ENCODE measurements at places on chromosomes 2 and 18.

DNA sequence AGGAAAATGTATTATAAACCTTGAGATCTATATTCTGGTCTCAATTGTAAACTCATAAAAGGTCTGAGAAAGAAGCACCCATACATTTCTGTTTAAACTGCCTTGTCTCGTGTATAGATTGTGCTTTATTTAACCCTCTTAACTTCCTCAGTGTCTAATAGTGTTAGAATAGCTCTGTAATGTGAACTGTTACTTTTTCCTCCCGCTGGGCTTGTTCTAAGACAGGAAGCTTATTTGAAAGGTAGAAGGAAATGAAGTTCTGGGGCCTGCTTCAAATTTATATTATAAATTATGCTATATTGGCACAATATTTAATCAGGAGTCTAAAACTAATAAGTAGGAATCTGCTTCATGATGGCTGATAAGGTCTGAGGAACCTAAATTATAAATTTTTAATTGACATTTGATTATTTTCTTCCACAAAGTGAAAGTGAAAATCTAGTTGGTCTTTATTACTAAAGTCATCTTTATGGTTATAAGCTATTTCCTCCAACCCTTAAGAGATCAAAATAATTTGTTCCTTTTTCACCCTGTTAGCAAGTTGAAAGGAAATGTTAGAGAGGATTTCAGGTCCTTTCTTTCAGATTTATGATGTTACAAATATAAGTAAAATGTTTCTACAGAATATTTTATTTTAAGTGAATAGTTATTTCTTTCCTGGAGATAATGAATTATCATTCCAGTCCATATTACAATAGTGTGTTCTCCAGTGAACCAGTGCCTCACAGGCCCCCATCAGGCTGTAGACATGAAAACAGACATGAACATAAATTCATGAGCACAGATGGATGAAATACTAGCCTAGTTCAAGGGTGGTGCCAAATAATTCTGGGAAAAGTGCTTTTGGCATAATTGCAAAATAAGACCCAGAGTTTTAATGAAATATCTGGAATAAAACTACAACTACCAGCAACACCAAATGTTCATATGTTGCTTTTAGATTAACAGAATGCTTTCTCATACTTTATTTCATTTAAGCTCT, 7.9 kb downstream of the MFSD6 start:
- DNase-seq, result no peak

DNA sequence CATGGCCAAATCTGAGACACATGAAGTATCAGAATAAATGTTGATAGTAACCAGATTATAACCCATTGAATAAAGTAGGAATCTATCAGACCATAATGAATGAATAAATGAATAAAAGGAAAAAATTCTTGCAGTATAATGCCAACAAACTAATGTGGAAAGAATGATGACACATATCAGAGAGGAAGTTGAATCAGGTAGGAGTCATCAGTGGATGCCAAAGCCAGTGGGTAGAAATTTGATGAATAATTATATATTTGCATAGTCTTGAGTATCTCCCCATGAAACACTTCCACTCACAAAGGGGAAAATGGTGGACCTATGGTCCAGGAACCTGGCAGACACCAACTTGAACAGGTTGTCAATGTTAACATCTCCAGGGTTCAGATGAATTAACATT, 68.6 kb downstream of the GALNT3 start:
- peak; percentile 92 for DNase-seq

GRCh38 chr18:42288129-42288528, 333.1 kb downstream of the PIK3C3 start:
- no peak for DNase-seq

DNA sequence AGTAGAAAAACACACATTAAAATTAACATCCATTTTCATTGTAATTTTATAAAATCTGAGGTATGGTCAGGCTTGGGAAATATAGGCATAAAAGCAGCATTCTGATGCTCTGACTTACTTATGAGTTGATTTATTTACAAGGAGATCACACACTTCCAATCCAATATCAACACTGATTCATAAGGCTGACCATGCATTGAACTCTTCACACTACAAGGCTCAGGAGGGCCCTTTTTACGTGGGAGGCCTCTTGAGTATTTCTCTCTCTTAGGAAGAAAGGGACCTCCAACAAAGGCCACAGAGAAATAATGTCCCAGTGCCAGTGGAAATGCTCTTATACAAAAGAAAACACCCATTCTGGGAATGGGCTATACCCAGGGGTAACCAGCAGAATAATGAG, 222.8 kb downstream of the NAPG start:
- no peak for DNase-seq

- DNase-seq, result no peak
Measured at GRCh38 chr2:48195169-48195568, 288.9 kb upstream of the FBXO11 start.

DNA sequence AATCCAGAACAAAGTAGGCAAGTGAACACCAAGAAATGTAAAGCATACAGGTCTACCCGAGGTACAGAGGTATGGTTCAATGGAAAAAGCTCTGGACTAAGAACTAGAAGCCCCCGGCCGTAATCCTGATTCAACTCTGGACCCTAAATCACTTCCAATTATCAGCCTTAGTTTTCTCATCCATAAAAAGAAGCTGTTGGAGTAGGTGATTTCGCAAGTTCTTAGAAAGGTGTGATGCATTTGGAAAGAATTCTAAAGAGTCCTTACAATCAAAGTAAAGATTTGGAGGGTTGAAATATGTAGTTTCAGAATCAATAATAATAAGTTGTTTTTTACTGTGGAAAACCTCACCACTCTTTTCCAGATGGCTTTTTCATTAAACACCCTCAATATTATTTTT, 622.1 kb upstream of the ID2 start:
- DNase-seq, result no peak

- no peak for DNase-seq
Measured at GRCh38 chr18:55764386-55764785, 176.4 kb upstream of the TCF4 start.

DNA sequence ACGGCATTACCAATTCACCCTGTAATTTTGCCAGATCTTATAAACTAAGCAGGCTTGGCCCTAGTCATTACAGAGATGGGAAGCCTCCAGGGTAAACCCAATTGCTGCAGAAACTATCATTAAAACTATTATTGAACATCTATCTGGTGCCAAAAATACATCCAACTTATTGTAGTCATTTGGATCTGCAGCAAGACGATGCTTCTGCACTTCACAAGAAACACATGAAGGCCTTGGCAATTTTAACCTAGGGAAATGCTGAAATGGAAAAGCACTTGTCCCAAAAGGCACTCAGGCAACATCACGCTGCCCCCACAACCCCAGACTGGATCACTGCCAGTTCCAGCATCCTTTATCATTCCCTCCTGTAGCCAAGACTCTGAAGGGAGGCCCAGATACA, 85.3 kb upstream of the ACVR2A start:
- DNase-seq, result no peak

DNA sequence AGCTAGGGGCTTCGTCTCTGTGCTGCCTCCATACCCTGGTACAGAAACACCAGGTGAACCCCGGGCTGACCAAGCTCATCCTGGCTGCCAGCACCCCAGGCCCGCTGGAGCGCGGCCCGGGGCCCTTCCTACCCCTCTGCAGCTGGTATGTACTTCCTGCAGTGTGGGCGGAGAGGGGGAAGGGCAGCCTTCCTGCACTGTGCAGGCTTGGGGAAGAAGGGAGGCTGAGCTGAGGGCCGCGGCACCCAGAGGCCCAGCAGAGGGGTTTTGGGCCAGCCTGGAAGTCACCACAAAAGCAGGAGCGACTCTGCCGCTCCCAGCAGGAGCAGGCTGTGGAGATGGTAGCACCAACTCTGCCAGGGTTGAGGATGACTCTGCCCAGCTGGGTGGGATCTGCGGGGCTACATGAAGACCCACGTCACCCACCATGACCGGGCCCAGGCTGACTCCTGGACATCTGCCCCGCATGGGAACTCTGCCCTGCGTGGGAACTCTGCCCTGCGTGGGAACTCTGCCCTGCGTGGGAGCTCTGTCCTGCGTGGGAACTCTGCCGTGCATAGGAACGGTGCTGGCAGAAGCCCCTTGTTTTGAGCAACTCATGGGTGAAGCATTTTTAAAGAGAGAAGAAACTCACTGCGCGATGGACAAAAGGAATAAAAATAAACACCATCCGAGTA, 273.3 kb downstream of the NDUFA10 start:
- no peak for DNase-seq

DNA sequence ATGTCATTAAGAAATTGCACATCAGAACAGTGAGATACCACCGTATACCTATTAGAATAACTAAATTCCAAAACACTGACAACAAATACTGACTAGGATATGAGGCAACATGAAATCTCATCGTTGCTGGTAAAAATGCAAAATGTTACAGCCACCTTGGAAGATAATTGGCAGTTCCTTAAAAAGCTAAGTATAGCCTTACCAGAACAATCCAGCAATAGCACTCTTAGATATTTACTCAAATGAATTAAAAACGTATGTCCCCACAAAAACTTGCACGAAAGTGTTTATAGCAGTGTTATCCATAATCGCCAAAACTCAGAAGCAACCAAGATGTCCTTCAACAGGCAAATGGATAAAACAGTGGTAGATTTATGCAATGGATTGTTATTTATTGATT, 241.7 kb downstream of the EPHA4 start:
- DNase-seq, result no peak

DNA sequence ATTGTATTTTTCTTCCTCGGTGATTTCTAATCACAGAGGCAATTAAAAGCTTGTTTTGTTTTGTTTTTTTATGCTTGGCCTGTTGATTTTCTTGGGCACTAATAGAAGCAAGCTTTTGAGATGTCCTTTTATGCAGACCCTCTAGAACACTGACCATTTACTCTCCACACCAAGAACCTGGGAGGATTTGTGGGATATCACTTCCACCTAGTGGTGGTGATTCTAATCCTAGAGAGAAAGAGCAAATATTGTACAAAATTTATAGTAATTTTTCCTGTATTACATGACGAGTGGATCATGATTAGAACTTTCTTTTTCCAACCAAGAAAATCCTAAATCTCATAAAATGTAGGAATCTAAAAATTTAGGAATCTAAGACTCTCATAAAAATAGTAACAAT, 23.4 kb downstream of the NEMP2 start:
- peak; percentile 27 for DNase-seq

GRCh38 chr2:185063761-185064160, 465.4 kb downstream of the ZNF804A start:
- DNase-seq, result no peak

GRCh38 chr2:196845371-196845770, 36.2 kb upstream of the C2orf66 start:
- no peak for DNase-seq

- peak; percentile 9 for DNase-seq
Measured at GRCh38 chr2:69817729-69818501, 11.5 kb upstream of the GMCL1 start.

DNA sequence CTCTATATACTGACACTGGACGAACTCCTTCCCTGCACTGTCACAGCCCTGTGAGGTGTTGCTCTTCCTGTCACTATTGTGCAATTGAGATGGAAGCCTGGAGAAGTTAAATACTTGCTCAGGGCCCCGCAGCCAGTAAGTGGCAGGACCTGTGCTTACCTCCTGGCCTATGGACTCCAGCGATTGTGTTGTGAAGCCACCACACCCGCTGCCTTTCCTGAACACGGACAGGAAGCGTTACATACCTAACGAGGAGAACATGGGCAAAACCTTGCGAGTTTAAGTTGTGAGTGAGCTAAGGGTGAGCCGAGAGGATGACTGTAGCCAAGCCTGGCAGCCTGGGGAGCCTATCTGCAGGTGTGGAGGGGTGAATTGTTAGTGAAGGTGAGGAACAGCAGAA, 26.1 kb downstream of the RAB31 start:
- DNase-seq, result no peak

DNA sequence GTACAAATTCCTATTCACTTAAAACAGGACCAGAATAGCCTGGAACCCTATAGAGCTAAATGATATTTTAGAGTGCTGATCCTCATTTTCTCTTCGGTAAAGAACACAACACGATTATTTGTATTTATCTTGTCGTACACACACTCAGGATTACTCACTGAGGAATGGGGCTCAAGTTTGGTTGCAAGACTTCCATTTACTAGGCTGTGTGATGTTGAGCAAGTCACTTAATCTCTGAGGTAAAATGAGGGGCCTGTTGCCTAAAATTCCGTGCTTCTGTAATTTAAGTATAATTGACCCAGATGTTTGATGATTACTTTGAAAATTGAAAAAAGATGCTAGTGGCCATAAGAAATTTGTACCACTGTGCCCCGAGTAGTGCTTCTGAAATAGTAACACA, 42.6 kb upstream of the MAP4K3 start:
- DNase-seq, result peak; percentile 47

- no peak for DNase-seq
Measured at GRCh38 chr18:65955747-65956146, 204.9 kb downstream of the CDH7 start.

GRCh38 chr2:119544939-119545475, 758 bp downstream of the CFAP221 start:
- DNase-seq, result no peak

DNA sequence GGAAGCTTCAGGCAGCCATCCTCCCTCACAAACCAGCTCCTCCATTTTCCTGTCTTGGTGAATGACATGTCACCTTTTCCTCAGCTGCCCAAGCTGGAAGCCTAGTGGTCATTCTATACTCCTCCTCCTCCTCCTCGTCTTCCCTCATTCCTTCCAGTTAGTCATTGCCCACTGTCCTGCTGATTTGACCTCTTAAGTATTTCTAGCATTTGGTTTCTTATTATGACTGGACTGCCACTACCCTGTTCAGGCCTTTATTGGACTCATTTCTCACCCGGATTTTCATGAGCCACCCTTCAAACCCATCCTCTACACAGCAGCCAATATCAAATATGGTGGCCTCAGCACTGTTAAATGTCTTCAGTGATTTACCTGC, 21.9 kb upstream of the MGAT5 start:
- peak; percentile 91 for DNase-seq

- DNase-seq, result no peak
Measured at GRCh38 chr2:168097431-168097830, 150.0 kb downstream of the STK39 start.

GRCh38 chr2:239321596-239322415, 79.0 kb downstream of the HDAC4 start:
- DNase-seq, result no peak

DNA sequence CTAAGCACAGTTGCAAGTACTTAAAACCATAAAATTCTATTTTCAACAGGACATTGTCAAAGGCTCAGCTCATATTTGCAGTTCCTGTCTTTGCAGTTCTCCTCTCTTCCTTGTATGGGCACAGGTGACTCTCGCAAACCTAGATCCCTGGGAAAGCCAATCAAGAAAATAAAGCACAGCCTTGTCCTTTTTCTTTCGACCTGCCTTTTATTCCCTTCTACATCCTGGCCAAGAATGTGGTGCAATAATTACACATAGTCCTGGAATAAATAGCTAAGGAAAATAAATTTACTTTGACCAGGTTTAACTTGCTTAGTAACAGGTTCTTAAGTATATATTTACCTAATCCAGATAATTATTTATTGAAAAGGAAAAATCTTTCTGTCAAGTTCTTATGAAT, 20.2 kb downstream of the ATG16L1 start:
- no peak for DNase-seq

DNA sequence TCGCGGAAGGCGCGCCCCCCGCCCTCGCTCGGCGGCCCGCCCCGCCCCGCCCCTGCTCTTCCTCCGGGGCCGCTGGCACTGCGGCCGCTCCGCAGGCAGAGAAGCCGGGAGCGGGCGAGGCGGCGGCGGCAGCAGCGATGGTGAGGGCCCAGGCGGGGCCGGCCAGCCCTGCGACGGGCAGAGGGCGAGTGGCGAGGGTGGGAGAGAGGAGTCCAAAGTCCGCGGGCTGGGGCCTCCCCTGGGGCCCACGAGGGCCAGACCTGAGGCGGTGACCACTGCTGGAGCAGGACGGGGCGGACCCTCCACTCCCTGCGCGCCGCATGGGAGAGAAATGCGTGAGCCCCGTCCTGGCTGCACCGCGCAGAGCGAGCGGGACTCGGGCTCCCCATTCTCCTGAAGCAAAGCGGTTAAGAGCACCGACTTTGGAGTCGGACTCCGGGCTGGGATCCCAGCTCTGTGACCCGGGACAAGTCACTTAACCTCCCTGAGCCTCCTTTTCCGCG, at the start of gene VAMP5:
Gene VAMP5 (plus strand): TSS at position 78 of the 503 bp plus-strand sequence. CDS start 60 bp downstream, at position 138.
- DNase-seq, result peak; percentile 11
